ENCODE measurements at places on chromosomes 2 and 18.
A peak's percentile ranks its signal among the peaks of the same experiment; 100 is the strongest.

- DNase-seq, result no peak
These were observed 422.0 kb upstream of the ZEB2 start for GRCh38 chr2:144941743-144942488.

DNA sequence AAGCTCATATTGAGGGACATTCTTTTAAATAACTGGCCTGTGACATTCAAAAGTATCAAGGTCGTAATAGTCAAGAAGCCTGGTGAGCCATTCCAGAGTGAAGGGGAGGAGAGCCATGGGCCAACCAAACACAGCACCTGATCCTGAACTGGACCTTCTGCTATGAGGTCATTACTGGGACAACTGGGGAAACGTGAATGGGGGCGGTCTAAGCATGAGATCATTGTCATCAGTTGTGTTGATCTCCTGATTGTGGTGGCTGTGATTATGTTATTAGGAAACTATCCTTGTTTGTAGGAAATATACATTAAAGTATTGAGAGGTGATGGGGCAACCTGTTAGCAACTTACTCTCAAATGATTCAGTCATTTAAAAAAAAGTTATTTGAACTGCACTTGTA is 79.3 kb downstream of the FBXO15 start:
- DNase-seq, result no peak

- no peak for DNase-seq
These were observed 14.3 kb downstream of the COPS7B start for GRCh38 chr2:231800493-231801091.

DNA sequence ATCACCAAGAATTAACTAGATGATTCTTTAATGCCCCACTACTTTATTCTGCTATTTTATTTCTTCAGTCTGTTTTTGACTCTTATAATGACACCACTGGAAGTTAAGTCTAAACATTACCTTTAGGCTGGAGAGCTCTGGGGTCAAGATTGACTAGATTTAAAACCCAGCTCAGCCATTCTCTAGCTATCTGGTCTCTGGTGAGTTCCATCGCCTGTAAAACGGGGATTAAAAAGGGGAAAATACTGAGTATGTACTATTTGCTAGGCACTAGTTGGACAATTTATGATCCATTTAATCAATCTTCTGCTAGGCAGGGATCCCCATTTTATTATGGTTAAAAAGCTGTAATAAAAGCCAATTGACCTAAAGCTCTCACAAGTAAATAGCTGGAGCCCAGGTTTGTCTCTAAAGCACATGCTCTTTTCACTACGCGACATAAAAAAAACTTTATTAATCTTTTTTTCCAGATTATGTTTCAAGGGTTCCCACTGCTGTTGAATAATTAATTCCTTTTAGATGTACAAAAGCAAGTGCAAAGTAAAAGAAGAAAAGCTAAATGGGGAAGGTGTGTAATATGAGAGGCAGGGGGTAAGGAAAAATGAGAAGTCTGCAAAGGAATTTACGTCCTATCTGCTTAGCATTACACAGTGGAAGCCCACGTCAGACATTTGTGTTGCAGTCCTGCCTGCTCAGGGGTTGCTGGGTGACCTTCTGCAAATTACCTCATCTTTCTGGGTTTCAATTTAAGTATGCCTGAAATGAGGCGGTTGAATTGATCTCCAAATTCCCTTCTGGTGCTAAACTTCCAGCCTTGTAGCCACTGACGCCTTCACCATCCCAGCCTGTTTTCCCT is 918 bp upstream of the NABP1 start:
- no peak for DNase-seq

DNA sequence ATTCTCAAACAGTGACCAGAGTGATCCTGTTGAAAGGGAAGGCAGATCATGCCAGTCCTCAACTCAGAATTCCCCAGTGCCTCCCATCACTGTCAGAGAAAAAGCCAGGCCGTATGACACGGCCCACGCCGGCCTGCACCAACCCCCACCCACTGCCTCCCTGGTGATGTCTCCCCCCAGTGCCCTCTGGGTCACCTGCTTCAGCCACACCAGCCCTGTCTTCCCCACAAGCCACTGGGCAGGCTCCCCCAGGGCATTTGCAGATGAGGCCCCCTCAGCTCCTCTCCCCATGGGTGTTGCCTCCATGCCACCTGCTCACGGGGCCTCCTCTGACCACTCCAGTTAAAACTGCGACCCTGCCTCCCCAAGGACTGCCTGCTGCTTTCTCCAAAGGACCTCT is 169.8 kb downstream of the SH3RF3 start:
- no peak for DNase-seq

DNA sequence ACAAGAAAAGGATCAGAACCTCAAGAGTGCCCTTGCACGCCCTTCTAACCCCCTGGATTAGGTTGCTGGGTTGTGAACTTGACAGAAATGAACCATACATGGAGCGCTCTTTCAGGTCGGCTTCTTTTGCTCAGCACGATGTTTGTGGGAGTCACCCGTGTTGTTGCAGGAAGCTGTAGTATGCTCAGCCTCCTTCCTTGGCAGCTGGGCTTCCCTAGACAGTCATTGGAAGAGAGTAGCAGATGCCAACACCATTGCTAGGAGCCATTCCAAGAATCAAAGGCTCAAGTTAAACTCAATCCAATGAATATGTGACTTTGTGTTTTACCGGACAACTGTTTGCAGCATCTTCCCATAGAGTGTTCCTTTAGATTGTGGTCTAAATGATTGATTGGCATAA is 47.0 kb downstream of the RAB12 start:
- no peak for DNase-seq

GRCh38 chr18:13548966-13549879 is 177.1 kb downstream of the FAM210A start:
- DNase-seq, result no peak

DNA sequence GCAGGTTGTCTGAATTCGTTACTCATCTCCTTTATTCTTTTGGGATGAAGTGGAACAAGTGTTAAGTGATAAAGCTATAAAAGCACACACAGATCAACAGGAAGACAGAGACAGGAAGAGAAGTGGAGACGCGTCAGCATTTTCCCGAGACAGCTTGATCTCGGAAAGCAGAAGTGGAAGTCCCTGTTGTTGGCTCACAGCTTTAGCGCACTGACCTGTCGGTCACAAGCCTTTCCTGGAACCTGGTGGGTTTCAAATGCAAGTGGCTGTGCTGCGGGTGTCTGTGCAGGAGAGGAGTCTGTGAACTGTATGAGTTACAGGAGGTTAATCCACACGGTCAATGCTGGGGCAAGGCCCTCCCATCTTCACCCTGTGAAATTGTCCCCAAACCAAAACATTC is 116.6 kb upstream of the PELI1 start:
- no peak for DNase-seq

- no peak for DNase-seq
These were observed 1329.5 kb upstream of the ZEB2 start for GRCh38 chr2:145849466-145849865.

DNA sequence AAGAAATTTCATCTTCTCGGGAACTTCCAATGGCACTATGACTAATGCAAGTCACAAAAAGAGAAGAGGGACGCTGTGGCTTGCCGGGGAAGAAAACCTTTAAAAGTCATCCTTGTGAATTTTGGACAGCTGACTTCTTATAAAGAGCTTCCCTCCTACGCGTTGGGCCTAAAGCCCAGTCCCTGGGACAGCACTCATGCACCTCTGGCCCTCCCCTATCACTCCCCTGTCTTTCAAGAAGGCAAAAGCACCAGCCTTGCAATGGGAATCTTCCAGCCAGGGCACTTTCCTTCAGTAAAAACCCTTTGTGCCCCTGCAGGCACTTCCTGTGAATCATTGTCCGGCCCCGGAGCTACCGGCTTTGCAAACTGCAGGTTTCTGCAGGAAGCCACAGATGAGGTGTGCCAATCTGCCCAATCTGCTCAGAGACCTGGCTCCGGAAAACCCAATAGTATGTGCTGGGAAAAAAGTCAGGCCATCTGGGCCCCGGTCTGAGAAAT is 7.1 kb downstream of the MREG start:
- peak; percentile 35 for DNase-seq

- no peak for DNase-seq
These were observed 690.7 kb downstream of the KCNJ3 start for GRCh38 chr2:155389224-155389623.

DNA sequence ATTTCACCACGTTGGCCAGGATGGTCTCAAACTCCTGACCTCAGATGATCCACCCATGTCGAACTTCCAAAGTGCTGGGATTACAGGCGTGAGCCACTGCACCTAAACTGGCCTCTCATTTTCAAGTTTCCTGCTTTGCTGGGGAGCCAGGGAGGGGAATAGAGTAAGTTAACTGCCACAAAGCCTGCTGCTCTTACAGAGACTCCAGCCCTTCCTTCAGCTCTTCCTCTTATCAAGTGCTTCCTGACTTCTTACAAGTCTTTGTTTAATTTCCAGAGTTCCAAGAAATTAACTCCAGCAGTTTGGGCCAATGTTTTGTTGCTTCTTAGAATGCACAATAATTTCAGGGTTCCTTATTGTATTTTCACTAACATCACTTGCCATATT is 24.3 kb upstream of the UBE2F start:
- DNase-seq, result no peak

- no peak for DNase-seq
These were observed 35.4 kb downstream of the STAT4 start for GRCh38 chr2:191115391-191115790.

DNA sequence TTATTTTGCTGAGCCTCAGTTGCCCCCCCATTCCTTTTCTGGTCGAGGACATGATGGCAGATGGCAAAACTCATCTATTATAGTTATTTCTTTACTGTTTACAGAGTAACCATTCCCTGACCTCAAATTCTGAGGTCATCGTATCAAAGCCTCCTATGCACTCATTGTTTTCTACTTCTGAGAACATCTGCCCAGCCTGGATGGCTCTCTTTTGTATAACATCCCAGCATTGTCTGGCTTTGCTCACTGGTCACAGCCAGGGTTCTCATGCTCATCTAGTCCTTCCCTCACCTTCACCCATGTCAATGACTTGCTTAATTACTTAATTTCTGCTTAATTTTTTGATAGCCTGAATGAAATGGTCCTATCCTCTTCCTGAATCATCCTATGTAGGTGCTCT is 472.1 kb downstream of the PARD3B start:
- no peak for DNase-seq

- no peak for DNase-seq
These were observed 308.9 kb downstream of the RND3 start for GRCh38 chr2:150178591-150178990.

Measured in kidney (tissue), 22 donors.